Hypothalamus (tissue), 51 donors: ENCODE measurements at places on chromosomes 3 and 15.

- DNase-seq: no peak
Observed at GRCh38 chr3:167166594-167167253, 213.4 kb downstream of the ZBBX start.

DNA sequence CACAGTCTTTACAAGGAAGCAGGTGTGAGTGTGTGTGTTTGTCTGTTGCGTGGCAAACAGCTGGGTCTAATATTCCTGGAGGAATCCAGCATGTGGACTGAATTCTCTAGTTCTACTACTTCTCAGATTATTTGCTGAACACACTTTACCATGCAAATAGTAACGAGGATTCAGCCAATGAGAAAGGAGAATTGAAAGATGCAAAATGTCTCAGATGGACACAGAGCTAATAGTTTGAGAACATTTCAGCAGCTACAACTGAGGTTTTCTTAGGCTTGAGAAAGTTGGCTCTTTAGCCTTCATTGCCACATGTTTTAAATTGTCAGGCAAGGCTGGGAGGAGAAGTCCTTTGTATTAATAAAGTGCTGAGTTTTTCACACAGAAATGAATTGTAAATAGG, 568.0 kb upstream of the MDFIC2 start:
- no peak for DNase-seq

DNA sequence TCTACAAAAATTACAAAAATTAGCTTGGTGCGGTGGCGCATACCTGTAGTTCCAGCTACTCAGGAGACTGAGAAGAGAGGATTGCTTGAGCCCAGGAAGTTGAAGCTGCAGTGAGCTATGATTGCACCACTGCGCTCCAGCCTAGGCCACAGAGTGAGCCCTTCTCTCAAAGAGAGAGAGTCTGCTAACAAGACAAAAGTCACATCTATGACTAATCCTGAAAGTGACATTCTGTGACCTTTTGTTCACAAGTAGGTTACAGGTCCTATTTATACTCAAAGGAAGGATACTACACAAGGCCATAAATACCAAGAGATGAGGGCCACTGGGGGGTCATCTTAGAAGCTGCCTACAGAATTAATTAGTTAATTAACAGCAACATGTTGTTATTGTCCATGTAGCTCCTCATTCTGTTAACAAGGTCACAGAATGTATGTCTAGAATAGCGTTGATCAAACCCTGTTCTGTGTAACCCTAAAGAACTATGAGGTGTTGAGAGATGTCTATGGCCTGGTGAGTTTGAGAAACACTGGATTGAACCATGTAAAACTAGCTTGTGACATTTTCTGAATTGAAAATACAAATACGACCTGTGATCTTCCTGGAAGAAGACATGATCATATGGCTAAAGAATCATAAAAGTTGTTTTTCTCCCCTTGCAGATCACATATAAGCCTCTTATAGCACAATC, 97.0 kb downstream of the SAMMSON start:
- DNase-seq: no peak

DNA sequence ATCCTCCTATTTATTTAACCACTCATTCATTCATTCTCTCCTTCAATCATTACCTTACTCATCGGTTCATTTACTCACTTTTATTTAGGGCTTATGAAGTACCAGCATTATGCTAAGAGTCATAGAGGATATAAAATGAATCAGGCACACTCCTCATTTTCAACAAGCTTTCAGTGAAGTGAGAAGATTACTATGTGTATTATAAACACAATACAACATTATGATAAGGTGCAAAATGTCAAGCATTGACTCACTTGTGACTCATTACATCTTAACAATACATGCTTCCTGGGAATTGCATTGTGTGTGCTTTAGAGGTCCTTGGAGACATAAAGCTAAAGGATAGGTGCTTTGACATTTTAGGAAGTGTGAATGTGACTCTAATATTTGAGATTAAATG, 60.4 kb downstream of the PLAAT1 start:
- no peak for DNase-seq

DNA sequence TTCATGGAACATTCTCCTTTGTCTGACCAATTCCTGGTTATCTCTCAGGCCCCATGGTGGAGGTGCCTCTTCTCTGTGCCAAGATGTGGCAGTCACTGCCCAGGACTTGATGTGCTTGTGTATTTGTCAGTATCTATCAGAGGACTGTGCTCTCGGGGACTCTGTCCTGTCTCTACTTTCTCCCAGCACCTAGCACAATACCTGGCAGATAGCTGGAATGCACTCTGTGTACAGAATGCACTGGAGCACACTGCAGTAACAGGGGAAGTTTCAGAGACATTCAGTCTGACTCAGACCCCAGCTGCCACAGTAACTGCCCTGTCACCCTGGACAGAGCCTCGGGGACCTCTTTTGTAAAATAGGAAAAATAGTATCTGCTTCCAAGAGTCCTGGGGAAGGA, 34.6 kb upstream of the SV2B start:
- no peak for DNase-seq

DNA sequence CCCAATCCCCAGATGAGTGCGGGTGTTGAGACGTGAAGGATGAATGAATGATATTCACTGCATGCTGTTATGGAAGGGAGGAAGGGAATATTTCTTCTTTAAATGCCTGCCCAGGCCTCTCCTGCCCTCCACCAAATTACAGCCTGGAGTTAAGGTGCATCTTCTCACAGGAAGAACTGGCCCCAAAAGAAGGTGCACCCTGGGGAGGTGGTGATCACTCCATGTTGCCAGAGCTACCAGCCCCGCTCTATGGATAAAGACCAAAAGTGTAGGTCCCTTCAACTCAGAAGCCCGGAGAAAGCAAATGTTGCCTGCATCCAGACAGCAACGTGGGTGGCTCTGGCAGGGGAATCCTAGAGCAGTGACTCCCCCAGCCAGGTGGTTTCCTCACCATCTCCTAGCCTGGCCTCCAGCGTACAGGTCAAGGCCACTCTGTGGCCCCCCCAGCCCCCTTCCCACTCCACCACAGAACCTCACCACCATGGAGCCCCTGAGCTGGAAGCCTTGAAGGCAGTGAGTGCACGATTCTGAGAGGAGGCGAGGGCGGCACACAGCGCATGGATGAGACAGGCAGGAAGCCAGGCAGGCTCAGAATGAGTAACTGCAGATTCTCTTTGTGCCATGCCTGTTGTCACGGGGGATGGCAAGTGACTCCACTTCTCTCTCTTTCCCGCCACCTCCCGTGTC, 3.5 kb upstream of the VIPR1 start:
- no peak for DNase-seq

GRCh38 chr3:58292866-58293265, 13.2 kb upstream of the RPP14 start:
- DNase-seq: no peak

- no peak for DNase-seq
Observed at GRCh38 chr3:69144631-69145245, 22.3 kb upstream of the LMOD3 start.

GRCh38 chr3:197511130-197511529, 44.6 kb downstream of the BDH1 start:
- no peak for DNase-seq

GRCh38 chr3:14797731-14798130, 21.0 kb upstream of the FGD5 start:
- no peak for DNase-seq

- no peak for DNase-seq
Observed at GRCh38 chr15:27686369-27686768, 412.7 kb downstream of the OCA2 start.
